ENCODE measurements at places on chromosomes 2 and 18.

DNA sequence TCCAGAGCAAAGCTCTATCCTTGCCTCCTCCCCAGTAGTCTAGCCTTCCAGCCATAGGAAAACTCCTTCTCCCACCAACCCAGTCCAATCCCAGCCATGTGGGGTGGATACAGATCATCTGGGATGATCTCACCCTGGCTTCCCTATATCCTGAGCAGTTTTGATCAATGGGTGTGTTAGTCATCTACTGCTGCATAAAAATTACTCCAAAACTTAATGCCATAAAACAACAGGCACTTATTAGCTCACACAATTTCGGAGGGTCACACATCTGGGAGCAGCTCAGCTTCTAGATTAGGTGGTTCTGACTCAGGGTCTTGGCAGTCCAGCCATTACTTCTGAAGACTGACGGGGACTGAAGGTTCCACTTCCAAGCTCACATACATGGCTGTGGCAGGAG, 190.4 kb downstream of the SPP2 start:
- no peak for DNase-seq

DNA sequence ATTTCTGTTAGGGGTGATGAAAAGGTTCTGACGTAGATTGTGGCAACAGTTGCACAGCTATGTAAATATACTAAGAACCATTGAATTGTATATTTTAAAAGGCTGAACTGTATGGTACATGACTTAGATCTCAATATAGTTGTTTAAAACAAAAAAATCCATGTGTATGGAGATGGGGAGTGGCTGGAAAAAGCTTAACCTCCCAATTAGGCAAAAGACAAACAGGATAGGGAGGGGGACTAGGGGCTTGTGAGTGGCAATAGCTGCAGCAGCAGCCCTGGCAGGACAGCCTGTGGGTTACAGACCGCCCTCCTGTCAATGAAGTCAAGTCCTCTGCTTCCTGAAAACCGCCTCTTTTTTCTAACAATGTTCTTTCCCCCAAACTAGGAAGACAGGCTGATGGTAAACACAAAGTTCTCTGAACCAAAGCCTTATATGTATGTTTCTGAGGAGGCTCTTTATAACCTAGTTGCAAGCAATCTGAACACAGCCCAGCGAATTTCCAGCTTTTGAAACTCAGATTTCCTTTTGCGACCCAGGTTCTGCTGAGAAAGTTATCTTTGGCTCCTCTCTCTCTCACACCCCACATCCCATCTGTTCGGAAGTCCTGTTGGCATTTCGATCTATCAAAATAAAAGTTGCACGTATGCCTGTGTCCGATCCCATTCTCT, 10.3 kb downstream of the ATP8B1 start:
- no peak for DNase-seq

DNA sequence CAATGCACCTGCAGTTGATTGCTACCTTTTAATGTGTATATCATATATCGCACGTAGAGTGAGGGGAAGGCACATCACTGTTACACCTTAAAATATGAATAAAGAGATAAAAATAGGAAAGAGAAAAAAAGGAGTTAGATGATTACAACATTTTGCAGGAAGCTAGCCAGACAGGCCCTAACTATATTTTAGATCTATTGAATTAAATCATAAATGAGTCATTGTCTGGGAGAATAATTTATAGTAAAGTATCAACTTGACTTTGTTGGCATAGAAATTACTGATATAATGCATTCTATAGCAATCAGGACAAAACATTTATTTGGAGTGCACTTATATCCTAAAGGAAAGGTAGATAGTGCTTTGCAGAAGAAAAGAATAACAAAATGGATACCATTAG, 384.9 kb upstream of the NXPH2 start:
- no peak for DNase-seq

- no peak for DNase-seq
These were observed 3.2 kb downstream of the STK17B start for GRCh38 chr2:196168181-196168580.

DNA sequence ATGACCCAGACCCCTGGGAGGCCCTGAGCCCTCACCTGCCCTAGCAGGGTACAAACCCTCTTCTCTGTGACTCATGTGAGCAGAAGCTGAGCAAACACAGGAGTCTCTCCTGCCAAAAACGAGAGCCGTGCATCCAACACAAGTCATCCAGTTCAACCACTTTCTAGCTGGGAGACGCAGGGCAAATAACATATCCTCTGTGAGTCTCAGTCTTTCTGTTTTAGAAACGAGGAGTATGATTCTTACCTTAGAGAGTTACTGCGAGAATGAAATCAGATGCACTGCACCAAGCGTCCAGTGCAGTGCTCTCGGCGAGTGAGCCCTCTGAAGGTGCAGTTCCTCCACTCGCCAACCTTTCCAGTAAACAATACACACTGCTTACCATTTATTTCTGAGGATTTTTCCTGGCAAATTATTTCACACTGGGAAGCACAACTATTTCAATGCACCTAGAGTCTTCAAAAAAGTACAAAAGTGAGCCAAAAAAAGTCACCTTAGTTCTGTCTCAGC, 331.8 kb upstream of the MYT1L start:
- DNase-seq = no peak

GRCh38 chr2:221612161-221612560, 40.1 kb upstream of the EPHA4 start:
- DNase-seq = no peak

DNA sequence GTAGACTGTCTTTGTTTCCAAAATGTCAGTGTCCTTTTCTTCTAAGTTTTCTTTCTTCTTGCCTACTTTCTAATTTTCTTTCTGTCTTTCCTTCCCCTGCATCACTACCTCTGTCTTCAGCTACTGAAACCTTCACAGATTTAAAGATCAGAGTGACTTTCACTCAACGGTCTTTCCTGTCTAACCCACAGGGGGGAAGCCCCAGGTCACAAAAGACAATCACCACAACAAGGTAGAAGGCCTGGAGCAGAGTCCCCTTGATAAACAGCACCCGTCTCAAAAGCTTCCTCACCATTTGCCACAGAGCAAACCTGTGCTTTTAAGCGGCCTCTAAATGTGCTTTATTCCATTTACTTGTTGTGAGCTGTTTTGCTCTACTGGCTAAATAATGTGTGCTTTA, 665.4 kb downstream of the BCL11A start:
- DNase-seq = no peak

GRCh38 chr2:44932564-44933392, 8.7 kb upstream of the SIX3 start:
- DNase-seq = no peak

DNA sequence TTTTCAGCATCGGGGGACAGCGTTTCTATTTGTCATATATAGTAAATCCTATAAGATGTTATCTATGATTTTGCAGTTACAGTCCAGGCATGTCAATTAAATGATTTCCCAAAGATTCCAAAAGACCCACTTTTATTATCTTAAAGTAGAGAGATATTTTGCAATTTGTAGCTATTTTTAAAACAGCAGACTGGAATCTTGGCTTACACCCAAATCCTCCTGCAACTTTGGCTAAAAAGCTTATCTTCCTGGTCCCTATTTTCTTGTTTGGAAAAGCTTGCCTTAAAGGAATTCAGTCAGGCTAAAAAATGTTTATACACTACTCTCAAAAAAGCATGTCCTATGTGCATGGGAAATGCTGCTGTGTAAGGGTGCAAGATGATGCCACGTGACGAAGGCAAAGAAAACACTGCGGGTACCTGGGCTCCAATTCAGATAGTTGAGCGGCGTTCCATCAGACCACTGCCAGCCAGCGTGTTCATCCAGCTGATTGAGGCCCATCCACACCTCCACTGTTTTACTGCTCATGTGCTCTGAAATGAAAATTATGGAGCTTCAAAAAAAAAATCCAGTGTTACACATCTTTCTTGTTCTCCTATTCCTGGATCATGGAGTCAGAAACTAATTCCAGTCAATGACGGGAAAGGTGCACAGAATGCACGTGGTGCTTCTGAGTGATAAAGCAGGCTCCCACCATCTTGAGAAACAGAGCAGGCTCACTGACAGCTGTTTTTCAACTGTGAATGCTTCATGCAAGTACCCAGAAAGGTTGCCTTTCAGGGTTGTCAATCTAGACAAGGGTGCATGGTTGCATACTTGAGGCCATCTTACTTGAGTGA, 33.8 kb downstream of the PLA2R1 start:
- DNase-seq = no peak

DNA sequence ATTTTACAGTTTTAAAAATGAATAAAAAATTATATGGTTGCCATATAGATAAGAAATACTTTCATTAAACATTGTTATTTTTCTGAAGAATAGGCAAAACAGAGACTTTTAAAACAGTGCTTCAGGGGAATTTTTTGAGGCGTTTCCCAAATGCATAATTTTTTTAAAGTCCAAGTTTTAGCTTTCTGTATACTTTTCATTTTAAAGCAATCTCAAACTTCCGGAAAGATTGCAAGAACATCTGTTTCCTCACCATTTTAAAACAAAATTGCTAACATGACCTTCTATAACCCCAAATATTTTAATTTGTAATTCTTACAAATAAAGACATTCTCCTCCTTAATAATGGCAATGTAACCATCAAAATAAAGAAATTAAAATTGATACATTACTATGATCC, 15.1 kb upstream of the MBD2 start:
- DNase-seq = no peak

DNA sequence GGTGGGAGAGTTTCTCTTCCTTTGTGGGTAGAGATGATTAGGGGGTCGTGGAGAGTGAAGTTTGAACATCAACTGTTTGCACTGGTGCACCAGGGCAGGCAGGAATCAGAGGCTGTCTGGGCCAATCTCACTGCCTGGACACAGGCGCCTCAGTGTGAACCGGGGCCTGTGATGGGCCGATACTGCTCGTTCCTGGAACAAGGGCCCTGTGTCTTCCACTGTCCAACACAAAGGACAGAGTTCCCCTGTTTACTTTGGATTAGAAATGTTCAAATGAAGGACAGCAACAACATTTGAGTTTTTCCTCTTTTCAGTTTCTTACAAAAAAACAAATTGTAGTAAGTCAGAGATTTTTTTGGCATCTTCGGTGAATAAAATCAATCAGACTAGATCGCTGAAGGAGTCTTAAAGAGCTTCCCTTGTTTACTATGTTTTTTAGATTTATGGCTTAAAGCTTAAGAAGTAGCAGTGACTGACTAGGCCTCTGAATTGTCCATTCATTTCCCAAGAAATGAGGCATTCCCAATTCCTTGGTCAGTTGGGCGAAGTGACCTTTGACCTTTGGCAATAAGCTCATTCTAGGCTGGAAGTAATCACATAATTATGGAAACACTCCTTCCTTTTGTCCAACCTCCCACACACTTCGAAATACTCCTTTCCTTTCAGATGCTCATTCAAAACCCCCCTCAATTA, 11.6 kb upstream of the TGFA start:
- no peak for DNase-seq

- no peak for DNase-seq
These were observed 21.7 kb downstream of the COA5 start for GRCh38 chr2:98586551-98587140.

DNA sequence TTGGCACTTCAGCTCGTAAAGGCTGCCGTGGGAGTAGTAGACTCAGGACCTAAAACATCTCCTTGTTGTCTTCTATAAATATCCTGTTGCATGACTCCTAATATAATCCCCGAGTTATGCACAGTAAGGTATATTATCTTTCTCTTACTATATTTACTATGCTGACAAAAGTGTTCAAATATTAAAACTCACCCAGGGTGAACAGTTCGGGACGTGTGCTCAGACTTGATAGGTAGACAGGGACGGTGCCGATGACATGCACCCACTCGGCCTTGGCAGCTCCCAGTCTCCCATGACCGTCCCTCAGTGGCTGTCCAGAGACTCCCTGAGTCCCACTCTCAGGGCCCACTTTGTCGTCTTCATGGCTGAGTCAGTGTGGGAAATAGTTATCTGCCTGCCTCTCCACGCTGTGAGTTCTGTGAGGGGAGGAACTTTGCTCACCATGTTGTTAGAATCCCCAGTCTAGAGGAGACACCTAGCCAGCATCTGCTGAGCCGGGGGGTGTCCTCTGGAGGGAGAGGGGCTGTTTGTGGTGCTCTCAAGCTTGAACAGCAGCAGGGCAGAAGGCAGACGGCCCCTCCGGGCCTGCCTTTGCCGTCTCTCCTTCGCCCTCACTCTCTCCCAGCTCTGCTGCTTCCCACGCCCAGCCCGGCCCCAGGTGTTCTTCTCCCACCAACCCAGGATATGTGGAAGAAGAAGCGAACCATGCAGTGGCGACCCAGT, 75.0 kb downstream of the DGKD start:
- no peak for DNase-seq

- DNase-seq = no peak
These were observed 535.7 kb upstream of the ZEB2 start for GRCh38 chr2:145055651-145056050.

GRCh38 chr2:170586571-170587095, 128.5 kb upstream of the SP5 start:
- no peak for DNase-seq

- DNase-seq = peak; percentile 91
These were observed 131.9 kb downstream of the MYO1B start for GRCh38 chr2:191376981-191377629.

DNA sequence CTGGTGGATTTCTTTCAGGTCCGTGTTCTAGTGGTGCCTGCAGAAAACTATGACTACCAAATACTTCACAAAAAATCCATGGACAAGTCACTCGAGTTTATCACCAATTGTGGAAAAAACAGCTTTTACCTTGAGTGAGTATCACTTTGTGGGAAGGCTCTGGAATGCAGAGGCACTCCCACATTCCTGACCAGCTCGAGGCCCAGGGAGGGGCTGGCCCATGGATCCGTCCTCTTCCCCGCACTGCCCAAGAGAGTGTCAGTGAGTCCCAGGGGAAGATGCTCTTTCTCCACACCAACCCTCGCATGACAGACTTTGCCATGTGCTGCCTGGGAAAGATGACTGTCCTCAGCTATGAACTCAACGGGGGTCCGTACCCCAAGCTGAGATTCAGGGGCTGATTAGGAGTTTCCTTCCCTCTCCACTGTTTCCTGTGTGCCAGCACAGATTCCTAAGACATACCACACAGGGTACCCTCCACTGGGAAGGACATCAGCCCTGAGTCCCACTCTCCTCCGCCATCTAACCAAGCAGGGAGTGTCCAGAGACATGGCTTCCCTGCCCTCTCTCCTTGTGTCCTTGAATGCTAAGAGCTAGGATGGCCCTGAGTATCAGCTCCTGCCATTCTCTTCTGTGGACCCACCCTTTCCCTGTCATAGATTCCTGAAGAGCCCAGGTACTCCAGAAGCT, 155.9 kb downstream of the LAMA3 start:
- DNase-seq = no peak

Data from SW 1271 (cell line).